ENCODE measurements at places on chromosomes 3 and 15.

DNA sequence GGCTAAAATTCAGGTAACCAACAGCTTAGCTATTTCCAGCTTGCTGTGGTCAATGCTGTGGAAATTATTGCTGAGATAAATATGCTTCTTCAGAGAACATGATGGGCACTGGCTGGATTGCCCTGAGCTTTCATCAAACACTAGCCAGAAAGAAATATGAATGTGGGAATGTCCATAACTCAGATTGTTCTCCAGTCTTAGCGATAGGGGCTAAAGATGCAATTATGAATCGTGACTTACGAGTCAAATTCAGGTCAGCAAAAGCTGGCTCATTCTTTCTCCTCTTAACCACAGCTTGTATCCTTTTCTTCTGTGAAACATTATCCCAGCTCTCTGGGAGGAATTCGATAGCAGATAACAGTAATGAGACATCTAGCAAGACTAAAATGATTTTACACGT lies 307.6 kb downstream of the RYR3 start:
- DNase-seq, result no peak

DNA sequence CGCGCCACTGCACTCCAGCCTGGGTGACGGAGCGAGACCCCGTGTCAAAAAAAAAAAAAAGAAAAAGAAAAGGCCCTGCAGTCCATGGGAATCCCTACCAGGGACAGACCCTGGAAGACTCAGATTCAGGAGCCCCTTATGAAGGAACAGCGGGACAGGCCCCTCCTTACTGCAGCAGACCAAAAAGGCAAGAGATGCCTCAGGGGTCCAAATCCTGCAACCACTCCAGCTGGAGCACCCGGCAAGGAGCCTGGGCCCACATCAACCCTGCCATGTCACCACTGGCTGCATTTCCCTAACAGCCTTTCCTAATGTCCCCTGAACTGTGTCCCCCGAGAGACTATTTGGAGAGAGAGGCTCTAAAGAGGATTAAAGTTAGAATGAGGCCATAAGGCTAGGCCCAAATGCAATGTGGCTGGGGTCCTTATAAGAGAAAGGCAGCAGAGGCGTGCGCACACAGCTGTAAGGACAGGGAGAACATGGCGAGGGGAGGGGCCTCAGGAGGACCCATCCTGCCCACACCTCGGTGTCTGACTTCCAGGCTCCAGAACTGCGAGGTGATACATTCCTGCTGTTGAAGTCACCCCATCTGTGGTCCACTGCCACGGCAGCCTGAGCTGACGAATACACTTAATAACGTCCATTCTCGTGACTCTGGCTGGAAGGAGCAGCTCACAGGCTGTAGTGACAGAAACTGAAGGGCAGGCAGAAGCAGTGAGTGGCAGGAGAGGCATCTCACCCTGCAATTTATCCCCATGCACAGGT lies 78.1 kb downstream of the ATP10A start:
- DNase-seq, result no peak

GRCh38 chr3:32177702-32178198 lies 60.7 kb upstream of the CMTM8 start:
- peak; percentile 84 for DNase-seq

- DNase-seq, result no peak
Measured at GRCh38 chr15:70031261-70031660, 66.5 kb downstream of the TLE3 start.

- peak; percentile 94 for DNase-seq
Measured at GRCh38 chr3:193859195-193859594, 266.2 kb downstream of the OPA1 start.

DNA sequence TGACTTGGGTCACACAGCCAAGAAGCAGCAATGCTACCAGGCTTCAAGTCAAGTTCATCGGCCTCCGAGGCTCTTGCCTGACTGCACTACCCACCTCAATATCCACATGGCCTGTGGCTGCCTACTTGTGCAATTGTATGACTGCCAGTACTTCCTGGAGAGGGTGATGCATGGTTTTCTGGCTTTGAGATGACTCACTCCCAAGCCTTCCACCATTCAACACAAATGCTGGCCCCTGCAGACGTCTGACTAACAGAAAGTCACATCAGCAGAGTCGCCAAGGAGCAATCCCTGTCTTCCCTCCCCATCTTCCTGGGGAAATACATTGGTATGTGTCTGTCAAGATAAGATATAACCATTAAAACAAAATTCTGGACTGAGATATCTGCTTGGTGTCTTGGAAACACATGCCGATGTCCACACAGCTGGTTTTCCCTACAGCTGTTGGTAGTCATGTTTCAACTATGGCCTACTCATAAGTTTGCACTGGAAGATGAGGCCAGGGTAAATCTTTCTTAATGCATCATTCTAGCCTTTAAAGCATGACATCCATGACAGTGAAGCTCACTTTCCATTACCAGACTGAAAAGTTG lies 79.6 kb upstream of the SPATA12 start:
- peak; percentile 36 for DNase-seq

GRCh38 chr15:88535607-88536313 lies 10.7 kb downstream of the DET1 start:
- no peak for DNase-seq

- DNase-seq, result no peak
Measured at GRCh38 chr3:152267831-152268554, 736 bp upstream of the MBNL1 start.

GRCh38 chr3:185504636-185505035 lies 5.8 kb upstream of the TMEM41A start:
- no peak for DNase-seq

DNA sequence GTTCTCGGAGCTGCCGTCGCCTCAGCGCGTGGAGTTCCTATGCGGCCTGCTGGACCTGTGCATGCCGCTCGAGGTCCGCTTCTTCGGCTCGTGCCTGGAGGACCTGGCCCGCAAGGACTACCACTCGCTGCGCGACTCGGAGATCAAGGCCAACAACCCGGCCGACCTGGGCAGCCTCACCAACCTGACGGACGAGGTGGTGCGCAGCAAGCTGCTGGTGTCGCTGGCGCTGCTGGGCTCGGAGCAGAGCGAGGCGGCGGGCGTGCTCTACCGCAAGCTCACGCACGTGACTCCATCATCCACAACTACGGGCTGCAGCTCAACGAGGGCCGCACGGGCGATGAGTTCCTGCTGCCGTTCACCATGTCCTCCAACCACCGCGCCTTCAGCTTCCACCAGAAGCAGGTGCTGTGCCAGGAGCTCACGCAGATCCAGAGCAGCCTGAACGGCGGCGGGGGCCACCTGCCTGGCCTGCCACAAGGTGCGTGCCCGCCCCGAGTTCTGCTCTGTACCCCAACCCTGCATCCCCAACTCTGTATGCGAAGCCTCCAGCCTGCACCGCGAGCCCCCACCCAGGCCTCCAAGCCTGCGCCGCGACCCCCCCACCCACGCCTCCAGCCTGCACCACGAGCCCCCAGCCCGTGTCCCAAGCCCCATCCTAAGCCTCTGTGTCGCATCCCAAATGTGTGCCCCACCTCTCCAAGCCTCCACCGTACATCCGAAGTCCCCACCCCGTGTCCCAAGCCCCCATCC lies 178.2 kb downstream of the OR4M2 start:
- DNase-seq, result no peak

DNA sequence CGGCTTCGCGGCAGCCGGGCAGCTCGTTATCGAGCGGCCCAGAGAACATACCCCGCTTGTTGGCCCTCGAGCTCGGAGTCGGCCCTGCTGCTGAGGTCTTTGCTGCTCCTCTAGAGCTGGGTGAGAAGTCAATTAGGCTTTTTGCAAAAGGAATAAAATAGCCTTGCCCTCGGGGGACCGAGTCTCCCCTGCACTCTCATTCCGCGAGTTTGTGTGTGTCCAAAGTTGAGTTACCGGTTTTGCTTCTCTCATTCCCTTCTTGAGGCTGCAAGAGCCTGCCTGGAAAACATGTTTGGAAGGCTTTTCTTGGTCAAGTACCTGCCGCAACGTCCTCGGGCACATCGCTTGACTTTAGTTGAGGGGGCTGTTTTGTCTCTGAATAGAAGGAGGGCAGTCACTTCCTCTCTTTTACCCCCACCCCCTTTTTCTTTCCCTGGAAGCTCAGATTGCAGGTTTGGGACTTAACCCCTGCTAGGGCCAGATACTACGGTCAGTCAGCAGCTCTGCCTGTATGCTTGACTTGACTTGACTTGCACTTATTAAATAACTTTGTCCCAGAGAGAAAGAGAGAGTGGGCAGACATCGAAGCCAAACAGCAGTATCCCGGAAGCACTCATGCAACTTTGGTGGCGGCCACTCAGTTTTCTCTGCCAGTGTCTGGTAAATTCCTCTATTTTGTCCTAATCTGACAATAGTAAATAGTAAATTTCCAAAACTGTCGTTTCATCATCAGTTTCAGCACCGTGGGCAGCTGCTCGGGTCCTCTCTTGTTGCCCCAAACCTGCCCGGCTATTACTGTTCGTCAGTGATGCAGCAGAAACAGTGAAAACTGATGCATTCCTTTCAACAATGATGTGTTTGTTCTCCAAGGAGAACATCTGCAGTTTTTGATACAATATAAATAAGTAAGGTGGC lies 609 bp downstream of the RNF13 start:
- DNase-seq, result peak; percentile 61

DNA sequence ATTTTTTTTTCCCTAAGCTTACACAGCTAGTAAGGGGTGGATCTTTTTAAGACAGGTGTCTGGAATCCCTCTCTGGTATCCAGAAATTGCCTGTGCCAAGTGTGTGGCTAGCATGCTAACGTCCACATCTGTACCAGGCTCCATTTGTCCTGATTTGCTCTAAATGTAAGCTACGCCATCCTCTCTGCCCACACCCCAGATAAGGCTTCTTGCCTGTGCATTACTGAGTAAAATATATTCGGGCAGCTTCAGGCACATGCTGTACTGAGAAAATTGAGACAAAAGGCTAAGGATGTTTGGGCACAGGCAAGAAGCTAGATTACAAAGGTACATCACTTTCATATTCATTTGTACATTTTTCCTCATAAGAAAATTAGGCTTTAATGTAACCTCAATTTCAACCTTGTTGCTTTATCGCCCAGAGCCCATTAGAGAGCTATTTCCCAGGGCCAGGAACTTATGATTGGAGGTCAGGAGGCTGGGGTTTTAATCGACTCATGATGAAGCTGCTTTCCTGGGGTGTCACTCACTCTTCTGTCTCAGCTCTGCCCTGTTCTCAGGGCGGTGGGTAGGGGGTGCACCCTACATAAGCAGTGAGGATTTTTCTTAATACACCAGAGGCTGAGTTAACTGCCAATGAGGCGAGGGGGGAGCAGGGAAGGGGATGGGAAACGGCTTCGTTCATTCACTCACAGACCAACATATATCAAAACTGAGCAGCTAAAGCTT lies 106.3 kb downstream of the RORA start:
- DNase-seq, result no peak

DNA sequence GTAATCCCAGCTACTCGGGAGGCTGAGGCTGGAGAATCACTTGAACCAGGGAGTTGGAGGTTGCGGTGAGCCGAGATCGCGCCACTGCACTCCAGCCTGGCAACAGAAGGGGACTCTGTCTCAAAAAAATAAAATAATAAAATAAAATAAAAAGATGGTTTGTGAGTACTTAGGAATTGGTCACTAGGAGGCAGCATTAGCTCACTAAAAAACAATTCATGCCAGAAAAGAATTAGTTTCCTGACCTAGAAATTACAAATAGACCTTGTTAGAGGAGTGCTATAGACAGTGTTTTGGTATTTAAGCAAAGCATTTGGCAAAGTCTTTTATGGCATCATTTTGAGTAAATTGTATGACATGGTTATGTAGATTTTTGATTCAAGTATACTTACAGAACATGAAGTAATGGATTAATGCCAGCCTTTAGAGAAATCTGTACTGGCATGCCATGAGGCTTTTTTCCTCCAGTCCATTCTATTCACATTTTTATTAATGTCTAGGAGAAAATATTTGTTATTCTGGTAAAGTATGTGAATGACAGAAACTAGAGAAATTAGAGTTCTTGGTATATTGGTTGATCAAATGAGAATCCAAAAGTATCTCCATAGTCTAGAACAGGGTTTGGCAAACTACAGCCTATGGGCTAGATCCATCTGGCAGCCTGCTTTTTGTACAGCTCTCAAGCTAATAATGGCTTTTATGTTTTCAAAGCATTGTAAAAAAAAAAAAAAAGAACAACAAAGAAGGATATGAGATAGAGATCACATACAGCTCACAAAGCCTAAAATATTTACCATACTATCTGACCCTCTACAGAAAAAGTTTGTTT lies 81.6 kb downstream of the LRRC49 start:
- peak; percentile 11 for DNase-seq

- DNase-seq, result no peak
Measured at GRCh38 chr3:96537165-96537564, 277.2 kb upstream of the EPHA6 start.

GRCh38 chr15:55403531-55403930 lies 4.6 kb downstream of the CCPG1 start:
- peak; percentile 17 for DNase-seq

DNA sequence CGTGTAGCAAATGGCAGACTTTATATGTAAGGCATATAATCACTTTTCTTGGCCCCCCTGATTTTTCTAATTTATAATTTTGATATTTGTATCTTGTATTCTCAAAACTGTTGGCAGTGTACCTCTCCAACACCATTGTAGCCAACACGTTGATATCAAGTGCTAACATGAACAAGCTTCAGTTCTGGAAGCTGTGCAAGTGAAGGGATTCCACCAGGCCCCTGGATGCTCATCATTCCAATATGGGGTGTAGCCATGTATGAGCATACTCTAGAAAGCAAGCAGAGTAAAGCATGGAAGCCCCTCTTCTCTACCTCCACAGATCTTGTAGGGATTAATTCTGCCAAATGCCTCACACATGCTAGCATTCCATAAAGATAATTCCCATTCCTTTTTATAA lies 211.3 kb downstream of the MYRIP start:
- DNase-seq, result no peak

GRCh38 chr3:67232642-67233041 lies 234.5 kb downstream of the KBTBD8 start:
- no peak for DNase-seq

- DNase-seq, result no peak
Measured at GRCh38 chr15:88635318-88635717, 3.5 kb upstream of the ISG20 start.

- DNase-seq, result no peak
Measured at GRCh38 chr15:40695469-40695890, 506 bp downstream of the RAD51 start.

Measured in SW480 (cell line).